GM20000 (cell line): ENCODE measurements at places on chromosomes 3 and 15.

DNA sequence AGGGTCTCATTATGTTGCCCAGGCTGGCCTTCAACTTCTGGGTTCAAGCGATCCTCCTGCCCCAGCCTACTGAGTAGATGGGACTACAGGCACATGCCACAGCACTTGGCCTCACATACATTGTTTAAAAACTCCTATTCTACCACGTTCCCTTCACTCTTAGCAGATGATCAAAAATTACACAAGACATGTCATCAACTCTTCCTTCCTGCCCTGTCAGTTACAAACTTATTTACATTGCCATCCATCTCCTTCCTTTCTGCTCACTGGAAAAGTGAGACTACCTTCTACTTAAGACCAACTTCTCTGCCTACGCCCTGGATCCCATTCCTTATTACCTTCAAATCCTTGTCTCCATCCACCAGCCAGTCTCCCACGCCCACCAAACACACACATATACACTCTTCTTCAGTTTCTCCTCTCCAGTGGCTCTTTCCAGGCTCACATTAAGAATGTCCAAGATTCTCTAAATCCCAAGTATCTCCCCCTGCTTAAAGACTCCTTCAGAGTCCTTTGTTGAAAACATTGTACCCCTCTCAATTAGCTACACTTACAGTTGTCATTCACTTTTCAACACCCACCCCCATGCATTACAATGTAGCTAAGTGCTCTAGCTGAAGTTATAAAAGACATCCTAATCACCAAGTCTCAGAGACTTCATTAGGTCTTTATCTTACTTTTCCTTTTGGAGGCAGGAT, 4.3 kb downstream of the PEAK1 start:
- no peak for DNase-seq

DNA sequence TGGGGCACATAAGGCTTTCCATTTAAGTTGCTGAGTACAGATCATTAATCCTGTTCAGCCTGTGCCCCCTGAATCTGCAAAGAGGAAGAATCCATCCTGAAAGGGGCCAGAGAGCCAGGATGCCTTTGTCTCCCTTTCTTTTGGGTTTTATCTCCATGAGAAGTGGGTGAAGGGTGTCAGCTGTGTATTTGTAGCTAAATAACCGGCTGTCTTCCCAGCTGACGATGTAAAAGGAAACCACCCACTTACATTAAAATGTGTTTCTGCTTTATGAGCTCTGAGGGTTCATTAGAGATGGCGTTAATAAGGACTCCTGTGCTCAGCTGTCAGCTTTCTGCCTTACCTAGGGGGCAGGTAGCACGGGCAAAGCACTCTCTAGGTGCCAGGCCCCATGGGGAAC, 83.4 kb downstream of the SLCO3A1 start:
- DNase-seq, result no peak

GRCh38 chr3:37283011-37283410, 108.6 kb upstream of the LRRFIP2 start:
- DNase-seq, result no peak

DNA sequence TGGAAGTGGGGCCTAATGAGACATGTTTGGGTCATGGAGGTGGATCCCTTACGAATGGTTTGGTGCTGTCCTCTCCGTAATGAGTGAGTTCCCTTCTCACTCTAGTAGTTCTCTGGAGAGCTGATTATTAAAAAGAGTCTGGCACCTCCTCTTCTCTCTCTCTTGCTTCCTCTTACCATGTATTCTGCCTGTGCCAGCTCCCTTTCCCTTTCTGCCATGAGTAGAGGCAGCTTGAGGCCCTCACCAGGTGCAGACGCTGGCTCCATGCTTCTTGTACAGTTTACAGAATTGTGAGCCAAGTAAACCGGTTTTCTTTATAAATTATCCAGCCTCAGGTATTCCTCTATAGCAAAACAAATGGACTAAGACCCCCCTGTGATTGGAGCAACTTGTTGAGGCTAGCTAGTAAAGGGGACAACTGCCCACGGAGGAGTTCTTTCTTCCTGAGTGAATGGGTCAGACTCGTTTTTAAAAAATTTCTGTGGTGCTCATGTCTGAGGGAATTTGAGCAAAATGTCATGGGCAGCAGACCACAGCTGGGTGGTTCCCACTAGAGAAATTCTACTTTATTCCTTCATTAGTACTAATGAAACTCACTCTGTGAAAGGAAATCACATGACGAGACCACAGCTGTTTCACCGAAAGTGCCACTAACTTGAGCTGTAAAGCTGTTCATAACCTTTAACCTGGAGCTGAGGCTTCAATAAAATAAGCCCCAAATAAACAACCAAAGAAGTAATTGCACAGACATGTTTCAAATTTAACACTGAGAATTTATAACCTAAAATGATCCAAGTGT, 210.0 kb downstream of the NFKBIZ start:
- DNase-seq, result peak; percentile 59

DNA sequence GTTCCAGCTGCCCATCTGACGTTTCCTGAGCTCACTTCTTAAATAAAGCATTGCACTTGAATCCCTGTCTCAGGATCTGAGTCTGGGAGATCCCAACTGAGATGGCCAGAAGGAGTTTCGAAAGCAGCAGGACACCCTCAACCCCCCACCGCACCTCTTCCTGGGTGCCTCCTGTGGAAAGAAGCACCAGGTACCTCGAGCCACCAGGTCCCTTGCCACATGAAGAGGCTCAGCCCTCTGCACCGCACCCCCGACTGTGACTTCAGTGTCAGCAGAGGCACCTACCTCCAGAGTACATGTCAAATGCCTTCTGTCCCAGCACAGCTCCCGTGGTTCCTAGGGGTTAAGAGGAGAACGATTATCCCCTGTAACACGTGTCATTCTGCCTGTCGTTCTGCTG, 26.7 kb downstream of the FAM3D start:
- DNase-seq, result no peak

DNA sequence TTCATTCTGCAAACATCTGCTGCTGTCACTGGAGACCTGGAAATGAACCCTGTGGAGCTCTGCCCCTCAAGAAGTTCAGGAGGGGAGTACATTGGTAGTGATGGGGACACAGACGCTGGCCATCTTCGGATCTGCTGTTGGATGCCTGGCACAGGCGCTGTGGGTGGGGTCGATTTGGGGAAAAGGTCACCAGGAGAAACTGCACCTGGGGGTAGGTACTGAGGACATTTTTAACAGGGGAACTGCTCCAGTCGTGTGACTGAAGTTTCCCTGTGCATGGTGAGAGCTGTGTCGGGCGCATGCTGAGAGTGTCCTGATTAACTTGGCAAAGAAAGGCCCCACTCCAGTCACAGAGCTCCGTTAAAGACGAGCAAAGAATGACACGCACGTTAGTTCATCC, 3.4 kb downstream of the UROC1 start:
- no peak for DNase-seq

DNA sequence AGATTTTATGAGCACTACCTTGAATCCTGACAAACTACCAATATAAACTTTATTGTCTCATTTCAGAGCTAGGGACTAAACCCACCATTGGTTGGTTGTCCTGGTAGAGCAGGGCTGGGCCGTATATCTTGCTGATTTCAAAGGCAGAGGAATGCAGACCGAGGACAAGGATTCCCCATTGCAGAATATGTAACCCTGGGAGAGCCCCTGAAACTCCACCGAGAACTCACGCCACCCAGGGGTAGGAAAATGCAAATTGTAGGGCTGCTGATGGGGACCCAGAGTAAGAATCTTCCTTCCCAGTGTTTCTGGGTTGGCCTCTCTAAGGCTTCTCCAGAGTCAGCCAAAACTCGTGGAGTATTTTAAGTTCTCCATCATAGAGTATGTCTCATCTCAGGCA, 235.3 kb downstream of the ABHD5 start:
- DNase-seq, result no peak

GRCh38 chr15:77025083-77025901, 30.4 kb downstream of the PSTPIP1 start:
- DNase-seq, result no peak

DNA sequence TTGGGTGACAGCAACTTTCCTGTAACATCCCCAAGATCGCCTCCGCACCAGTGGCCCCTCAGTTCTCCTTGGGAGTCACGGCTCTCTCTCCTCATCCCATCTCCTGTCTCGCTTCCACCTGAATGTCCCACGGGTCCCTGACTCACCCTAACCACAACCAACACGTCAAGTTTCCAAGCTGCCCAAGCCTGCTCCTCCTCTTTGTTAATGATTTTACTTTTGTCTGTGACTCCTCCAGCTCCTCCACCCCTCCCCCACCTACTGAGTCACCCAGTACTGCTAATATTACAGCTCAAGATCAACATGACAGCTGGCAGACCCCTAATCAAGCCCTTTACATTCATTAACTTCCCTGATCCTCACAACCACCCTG, 39.3 kb downstream of the BDH1 start:
- DNase-seq, result no peak

GRCh38 chr3:73848173-73848906, 223.6 kb upstream of the PDZRN3 start:
- peak; percentile 11 for DNase-seq

DNA sequence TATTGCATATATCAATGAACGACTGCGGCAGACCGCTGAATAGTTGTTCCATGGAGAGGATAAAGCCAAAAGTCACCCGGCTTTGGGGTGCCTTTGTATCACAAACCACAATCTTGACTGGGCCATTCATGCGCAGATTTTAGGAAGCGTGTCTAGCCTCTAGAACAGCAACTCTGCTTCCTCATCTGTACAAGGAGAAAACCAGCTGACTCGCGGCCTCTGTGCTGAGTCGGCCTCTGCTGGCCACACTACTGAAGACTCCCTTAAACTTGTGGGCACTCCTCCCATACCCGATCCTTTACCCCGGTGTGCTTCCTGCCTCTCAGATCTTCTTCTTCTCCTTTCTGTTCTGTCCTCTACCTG, 872 bp downstream of the DLEC1 start:
- DNase-seq, result peak; percentile 64
